Stimulated activated CD4-positive, alpha-beta T cell treated with anti-CD3 and anti-CD28 coated beads, Interleukin-1b, Interleukin-23, amount 100 ng/mL, for 4 hours (primary cell): ENCODE measurements at places on chromosomes 5 and 9.

GRCh38 chr9:128153060-128153946 is 4.0 kb downstream of the LCN2 start:
- no peak for DNase-seq

GRCh38 chr9:129648092-129648763 is 6.3 kb upstream of the ASB6 start:
- no peak for DNase-seq

DNA sequence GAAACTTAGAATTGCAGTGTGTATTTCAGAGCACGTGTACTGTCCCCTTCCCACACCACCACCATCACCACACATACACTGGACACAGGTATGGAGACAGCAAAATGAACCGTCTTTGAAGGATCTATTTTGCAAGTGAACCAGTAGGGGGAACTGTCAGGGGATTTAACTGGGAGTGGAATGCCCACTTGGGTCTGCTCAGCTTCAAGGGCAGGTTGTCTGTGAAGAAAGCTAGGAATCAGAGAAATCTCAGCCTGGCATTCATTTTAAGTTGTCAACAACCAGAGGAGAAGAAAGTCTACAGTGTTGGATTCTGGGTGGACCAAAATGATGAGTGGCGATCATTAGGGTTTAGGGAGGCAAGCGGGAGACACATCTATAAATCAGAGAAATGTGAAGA is 147.0 kb downstream of the DCP2 start:
- no peak for DNase-seq

DNA sequence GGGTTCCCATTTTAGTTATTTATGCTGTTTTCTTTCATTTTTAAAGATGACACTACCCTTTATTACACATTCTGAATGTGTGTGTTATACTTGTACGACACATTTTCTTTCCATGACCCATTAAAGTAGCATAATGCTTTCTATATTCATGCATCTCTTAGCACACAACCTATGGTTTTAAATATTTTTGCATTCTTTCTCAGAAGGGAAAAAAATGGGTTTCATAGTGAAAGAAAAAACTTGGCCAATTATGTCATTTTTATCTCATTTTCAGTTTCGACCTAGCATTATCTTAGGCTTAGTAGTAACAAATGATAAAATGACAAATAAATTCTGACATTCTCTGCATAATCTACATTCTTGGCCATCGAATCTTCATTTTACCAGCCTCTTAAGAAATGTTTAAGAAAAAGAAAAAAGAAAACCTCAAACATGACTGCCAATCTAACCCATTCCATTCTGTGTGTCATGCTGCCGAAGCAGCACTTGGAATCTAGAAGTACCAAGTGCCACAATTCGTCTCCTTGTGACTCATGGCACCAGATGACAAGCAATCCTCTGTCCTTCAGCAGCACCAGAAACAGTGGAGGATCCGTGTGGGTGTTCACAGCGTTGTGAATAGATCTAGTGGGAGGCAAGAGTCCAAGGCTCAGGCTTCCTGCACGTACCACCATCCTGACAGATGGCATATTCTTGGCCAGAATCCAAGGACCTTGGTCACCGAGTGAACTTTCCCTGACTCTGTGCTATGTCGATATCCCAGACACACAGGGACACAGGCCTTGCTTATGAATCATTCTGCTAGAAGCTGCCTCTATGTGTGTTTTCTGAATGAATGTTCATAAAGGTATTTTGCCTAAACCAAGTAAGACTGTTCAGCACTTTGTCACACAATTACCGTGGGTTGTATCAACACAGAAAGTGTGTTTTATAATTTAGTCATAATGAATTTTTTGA is 502.7 kb downstream of the NR2F1-AS1 start:
- no peak for DNase-seq

DNA sequence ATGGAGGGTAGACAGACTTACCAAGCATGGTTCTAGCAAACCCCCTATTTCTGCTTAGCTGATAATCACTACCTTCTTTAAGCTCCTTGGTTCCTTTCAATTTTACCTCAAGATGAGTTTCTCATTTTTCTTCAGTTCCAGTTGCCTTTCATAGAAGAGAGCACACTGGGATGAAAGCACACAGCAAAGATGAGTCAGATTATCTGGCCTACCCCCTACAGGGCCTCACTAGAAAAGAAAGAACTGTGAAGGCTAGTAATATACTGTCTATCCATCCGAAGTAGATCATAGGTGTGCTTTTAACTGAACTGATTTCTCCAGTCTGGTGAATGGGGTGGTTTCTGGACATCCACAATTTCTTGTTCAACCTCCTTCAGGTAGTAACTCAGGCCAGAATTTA is 122.5 kb downstream of the TRPM3 start:
- DNase-seq, result no peak

DNA sequence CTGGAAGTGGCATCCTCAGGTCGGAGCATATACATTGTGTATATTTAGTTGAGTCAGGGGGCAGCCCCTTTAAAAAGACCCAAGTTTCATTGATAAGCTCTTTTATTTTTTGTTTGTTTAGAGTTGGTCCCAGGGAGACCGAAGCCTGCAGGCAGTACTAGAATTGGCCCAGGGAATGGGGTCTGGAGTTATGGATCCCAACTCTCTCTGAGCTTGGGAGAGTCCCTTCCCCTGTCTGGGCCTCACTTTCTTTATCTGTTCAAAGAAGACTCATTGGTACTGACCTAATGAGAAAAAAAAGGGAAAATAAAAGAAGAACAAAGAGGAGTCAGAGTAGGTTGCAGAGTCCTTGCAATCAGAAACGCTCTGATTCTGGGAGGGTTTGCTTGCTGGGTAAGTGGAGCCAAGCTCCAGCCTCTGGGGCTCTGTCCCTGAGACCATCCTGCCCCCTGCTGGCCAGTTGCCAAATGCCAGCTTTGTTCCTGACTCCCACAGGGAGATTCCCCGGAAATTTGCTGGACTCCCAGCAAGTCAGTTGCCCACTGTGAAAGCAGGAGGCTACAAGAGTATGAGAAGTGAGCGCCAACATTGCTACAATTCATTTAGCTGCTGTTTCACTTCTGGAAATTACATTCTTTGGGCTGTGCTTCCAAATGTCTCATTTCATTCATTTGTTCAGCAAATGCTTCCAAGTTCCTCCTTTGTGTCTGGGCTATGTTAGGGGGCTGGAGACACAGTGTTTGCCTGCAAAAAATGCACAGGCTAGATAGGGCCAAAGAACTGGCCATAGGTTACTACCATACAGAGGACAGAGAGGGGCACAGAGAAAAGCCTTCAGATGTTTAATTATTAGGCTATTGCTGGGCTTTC is 156.2 kb downstream of the MELK start:
- DNase-seq, result peak; percentile 67

DNA sequence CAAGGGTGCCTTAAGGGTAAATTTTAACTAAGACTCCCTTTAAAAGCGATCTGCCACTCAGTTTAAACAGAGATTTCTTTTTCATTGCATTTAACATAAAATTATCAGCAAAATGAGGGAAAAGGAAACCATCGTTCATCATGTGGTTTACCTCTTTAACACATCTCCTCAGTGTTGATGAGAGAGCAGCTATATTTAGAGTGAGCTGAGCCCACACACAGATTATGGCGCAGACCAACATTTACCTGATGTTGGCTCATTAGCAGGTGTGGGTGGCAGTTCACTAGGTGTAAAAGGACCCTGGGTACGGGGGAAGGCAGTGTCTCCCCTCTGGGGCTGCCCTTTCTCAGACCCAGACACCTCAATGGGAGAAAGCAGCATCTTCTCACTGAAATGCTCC is 149.8 kb downstream of the ENTREP1 start:
- no peak for DNase-seq

- no peak for DNase-seq
Observed at GRCh38 chr9:102087141-102087540, 348.7 kb upstream of the GRIN3A start.

GRCh38 chr5:91179018-91179417 is 204.1 kb downstream of the ARRDC3 start:
- no peak for DNase-seq

GRCh38 chr5:11595045-11595444 is 309.2 kb downstream of the CTNND2 start:
- no peak for DNase-seq

DNA sequence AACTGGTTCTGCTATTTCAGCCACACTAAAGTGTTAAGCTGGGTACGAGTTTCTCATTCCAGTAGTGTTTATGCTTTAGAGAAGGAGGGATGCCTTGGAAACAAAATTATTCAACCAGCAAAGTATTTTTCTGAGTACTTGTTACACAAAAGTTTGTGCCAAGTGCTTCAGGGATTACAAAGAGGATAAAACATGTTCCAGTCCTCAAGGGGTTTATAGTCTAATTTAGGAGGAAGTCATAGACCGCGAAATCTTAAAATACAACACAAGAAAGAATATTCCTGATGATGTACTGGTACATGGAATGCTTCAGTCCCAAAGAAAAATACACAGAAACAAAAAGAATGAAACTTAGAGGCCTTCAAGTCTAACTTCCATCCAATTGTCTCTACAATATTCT is 85.4 kb upstream of the NR4A3 start:
- no peak for DNase-seq

DNA sequence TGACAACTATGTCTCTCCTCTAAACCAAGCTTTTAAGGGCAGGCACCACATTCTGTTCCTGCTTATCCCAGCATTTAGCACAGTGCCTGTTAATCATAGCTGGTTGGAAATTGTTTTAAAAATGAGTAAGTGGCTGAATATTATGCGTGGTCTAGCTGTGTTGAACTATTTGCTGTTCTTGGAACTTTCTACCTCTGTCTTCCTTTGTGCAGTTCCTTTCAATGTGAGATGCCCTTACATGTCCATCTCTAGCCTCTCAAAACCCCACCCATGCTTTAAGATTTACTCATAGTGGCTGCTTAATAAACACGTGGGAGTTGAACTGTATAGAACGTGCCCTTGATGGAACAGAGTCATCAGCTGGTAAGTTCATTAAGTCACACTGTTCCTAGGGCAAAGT is 34.5 kb downstream of the C9orf57 start:
- DNase-seq, result no peak

GRCh38 chr5:63655043-63655442 is 307.2 kb downstream of the HTR1A start:
- DNase-seq, result no peak

DNA sequence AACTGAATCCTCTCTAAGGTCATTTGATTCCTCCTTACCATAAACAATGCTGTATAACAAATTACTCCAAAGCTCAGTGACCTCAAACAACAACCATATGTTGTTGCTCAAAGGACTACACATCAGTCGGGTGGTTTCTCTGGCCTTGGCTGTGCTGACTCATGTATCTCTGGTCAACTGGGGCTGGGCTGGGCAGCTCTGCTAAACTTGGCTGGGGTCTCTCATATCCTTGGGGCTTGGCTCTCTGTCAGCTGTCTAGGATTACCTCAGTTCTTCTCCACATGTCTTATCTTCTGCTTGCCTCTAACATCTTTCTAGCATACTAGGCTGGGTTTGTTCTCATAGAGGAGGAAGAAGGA is 86.4 kb downstream of the GALNT10 start:
- DNase-seq, result no peak

DNA sequence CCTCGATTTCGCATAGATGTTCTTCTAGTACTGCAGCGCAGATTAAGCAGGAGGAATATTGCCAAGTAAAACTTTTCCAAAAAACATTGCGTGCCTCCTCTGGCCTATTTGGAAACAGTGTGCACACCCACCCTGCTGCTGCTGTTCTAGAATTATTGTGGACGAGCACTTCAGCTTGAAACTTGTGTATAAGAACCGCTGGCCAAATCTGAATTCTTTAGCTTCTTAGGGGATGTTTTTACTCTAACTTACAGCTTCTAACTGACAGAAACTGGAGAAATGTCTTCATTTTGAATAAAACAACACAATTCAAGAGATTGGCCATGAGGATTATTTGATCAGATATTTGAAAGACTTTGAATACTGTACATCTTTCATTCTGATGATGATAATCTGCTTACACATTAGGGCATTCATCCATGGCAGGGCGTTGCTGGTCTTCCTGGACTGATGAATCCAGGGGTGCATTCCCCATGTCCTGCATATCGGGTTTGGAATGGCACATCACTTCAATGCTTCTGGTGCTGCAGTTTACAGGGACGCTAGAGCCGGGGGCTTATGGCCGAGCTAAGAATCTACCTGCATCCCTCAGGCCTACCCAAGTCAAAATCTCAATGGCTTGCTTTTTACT is 6.5 kb downstream of the ADAMTS16 start:
- no peak for DNase-seq

- no peak for DNase-seq
Observed at GRCh38 chr5:159825551-159826051, 90.7 kb upstream of the ADRA1B start.

DNA sequence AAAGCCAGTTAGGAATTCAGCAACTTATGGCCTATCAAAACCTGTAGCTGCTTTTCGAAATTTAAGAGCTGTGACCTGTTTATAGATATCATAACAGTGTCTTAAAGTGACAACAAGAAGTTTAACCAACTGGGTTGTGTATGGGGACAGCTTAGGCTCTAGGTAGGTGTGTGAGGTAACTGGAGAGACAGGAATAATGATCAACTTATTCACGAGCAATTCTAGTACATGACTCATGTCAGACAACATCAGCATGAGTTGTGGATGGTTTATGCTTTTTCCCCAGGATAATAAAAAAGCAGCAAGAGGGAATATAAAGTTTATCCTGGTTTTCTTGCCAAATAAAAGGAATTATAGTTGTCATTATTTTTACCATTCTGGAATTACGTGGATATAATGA is 88.6 kb downstream of the GDNF start:
- no peak for DNase-seq

- no peak for DNase-seq
Observed at GRCh38 chr5:79795764-79796398, 106.2 kb downstream of the CMYA5 start.

- no peak for DNase-seq
Observed at GRCh38 chr9:14106699-14107098, 207.2 kb downstream of the NFIB start.

DNA sequence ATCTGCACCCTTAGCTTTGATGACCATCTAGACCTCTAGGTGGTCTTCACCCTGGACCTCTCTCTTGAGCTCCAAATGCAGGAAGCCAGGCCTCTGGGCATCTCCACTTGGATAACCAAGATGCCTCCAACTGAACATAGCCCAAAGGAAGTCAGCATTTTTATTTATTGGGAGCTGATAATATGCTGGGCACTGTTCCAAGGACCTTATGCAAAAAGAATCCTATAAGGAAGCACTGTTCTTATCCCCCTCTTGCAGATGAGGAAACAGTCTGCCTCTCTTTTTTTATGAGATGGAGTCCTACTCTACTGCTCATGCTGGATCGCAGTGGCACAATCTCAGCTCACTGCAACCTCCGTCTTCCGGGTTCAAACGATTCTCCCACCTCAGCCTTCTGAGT is 219.9 kb downstream of the CDK5RAP2 start:
- no peak for DNase-seq
